ENCODE measurements at places on chromosomes 6 and 20.
A peak's percentile ranks its signal among the peaks of the same experiment; 100 is the strongest.

DNA sequence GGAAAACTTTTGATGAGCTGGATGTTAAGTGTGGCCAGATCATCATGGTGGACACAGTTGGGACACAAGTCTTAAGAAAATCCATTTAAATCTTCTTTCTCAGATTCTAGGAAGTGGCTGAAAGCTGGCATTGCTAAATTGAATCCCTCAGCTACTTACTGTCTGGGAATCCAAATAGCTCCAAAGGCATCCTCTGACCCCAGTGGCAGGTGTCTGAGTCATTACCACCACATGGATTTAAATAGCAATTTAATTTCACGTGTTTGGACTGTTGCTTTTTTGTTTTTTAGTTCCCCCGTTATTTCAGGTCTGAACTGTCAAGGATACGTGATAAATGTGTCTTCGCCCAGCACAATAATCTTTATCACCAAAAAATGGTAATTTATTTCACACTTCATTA lies 33.2 kb upstream of the HDGFL1 start:
- DNase-seq = no peak

DNA sequence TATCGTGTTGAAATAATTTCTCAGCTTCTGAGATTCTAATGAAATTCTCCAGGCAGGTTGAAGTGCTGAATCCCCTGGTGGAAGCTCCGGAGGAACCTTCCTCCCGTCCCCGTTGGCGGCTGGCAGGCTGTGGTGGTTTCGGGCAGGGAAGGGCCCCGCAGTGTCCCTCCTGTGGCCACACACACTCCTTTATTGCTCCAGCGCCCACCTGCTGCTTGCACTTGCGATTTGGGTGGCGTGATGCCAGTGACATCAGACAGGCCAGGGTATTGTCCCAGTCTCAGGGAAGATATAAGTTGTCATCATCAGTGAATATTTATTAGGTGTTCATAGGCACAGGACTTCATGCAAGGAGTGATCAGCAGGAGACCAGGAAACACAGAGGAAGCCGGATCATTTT lies 530.4 kb downstream of the QKI start:
- no peak for DNase-seq

GRCh38 chr6:100217225-100218012 lies 223.4 kb upstream of the MCHR2 start:
- DNase-seq = no peak

DNA sequence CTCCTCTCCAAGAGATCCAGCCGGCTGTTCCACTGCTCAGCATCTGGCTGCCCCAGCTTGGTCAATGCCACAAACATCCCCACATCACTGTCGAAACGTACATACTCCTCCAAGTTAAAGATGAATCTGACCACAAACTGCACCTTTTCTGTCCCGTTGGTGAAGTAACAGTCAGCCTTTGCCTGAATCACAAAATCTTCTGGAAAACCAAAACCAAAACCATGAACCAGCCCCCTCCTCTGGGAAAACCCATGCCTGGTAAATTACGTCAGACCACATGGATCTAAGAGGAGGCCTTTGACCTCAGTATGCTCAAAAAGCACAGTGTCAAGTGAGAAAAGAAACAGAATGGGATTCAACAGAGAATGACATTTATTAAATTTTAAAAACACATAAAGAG lies 1.7 kb downstream of the HLA-DOB start:
- no peak for DNase-seq

DNA sequence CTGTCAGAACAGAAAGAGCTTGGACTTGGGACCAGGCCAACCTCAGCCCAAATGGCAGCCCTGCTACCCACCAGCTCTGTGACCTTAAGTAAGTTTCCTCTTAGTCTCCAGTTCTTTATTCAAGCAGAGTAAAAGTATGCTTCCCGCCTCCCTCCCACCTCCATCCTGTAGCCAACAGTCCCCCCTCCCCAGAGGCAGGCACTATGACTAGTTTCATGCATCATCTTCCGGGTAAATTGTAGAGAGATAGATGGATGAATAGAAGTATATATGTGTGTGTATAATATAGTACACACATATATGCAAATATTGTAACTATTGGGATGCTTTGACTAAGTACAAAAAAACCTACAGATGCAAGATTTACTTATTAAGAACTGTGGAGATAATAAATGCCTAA lies 39.5 kb upstream of the B4GALT5 start:
- no peak for DNase-seq

- no peak for DNase-seq
Observed at GRCh38 chr20:24048024-24048611, 59.5 kb upstream of the GGTLC1 start.

DNA sequence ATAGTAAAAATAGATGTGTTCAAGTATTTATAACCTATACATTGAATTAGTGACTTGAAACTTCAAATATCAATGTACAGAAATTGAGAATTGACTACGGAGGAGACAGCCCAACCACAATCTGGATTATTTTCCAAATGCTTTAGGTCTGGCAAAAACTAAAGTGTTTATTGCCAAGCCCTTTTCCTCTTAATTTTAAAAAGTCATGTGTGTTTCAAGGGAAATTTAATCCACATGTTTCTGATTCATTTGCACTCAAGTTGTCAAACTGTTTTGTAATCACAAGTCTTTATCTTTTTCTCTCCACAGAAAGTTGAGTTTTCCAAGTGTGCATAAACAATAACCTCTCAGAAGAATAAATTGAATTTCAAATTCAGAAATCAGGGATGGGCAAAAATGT lies 350.8 kb upstream of the RSPO3 start:
- no peak for DNase-seq

- no peak for DNase-seq
Observed at GRCh38 chr6:28725890-28726348, 197.9 kb downstream of the TRIM27 start.

DNA sequence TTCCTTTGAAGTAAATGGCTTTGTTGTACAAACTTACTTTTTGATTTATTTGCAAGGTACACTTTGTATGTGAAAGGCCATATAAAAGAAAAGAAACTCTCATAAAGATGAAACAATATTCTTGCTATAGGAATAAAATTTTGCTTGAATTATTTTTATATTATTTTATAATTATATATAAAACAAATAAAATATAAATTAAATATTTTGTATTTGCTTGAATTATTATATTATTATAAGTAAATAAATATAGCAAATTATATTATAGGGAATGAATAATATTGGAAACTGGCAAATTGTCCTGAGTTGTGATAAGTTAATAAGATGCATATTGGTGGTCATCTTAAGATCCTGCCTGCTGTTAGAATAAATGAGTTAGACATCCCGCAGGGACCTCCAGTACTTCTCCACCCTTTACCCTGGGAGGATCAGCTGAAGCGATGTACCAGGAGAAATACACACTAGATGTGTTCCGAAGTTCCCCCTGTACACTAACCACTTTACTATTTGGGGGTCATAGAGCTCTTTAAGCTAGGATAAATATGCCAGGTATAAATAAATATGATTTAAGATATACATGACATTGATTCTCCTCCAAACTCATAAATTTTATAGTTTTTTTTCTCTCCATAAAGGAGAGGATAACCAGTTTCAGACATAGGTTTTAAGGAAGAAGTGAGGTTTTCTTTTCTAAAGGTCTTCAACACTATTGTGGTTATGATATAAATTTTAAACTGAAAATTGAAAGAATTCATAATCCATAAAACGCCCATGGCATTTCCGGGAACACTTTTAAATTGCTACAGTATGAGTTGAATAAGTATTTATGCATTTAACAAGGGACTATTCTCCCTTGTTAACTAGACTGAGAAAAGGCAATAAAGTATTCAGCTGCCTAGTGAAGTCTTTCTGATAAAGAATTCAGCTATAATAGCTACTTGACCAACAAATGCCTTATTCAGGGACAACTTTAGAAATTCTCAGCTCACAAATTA lies 486.3 kb upstream of the MARCKS start:
- no peak for DNase-seq

GRCh38 chr6:16904957-16905356 lies 143.7 kb upstream of the ATXN1 start:
- no peak for DNase-seq

- no peak for DNase-seq
Observed at GRCh38 chr6:128252341-128253176, 267.8 kb downstream of the PTPRK start.

GRCh38 chr6:140850438-140850837 lies 1282.3 kb upstream of the GJE1 start:
- no peak for DNase-seq

DNA sequence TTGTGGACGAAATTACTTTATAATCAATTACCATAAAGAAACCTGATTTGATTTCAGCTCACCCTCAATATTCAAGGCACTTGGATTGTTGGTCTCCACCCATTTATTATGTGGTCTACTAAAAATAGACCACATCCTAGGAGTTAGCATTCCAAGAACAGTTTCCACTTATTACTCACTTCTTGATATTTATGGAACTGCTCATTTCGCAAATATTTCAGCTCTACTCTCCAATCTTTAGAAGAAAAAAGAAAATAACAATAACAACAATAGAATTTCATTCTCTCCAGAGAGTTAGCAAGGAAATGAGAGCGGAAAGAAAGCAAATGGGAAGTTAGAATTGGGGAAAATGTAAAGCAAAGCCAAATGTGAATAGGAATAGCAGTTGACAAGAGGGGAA lies 26.2 kb upstream of the HDAC2 start:
- DNase-seq = peak; percentile 32

DNA sequence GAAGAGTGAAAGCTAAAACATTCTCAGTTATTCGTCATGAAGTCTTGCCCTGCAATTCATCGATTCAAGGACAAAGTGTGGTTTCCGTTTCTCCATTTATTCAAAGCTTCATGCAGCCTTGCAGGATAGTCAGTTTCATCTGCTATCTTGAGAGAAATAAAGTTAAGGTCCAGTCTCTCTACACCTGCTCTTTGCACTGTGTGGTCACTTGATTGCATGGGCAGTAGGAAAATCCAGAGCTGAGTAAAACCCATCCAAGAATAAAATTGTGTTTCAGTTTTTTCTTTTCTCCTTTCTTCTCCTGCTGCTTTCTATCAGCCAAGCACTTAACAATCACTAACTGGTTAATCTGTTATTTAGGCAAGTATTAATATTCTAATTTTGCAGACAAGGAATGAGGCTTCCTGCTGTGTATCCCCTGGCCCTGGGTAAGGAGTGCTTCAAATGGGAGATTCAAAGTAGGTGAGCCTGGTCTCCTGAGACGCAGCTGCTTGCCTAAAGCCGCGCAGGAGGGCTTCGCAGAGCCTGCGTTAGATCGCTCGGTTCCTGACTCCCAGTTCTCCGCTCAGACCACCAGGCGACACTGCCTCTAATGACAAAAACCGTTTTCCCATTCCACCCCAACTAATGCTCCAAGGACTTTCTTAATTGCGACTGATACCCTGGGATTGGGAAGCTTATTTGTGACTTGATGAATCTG lies 808.3 kb downstream of the TFAP2A start:
- DNase-seq = no peak

- DNase-seq = no peak
Observed at GRCh38 chr6:42808492-42809483, 26.9 kb downstream of the BICRAL start.

Data from urothelium cell line (cell line).